ENCODE measurements at places on chromosomes 12 and 14. TPM values are rescaled to one million over a fixed set of nuclear protein-coding genes. Genes with fewer than 3 reads are reported as not detected.

INSM2 gene
- not detected for total RNA-seq

CTSG gene
- total RNA-seq, result not detected

NUDT4 gene
- 37.8 TPM for total RNA-seq

ERP29 gene
- total RNA-seq, result 41.9 TPM

MYF6 gene
- not detected for total RNA-seq

BEST3 gene
- total RNA-seq, result not detected

ANAPC5 gene
- total RNA-seq, result 188 TPM

LRTM2 gene
- total RNA-seq, result not detected

DLGAP5 gene
- total RNA-seq, result 33.8 TPM

GPR162 gene
- total RNA-seq, result 0.73 TPM

PRICKLE1 gene
- 14.0 TPM for total RNA-seq

CIDEB gene
- total RNA-seq, result 2.2 TPM

G2E3 gene
- 30.7 TPM for total RNA-seq

C14orf39 gene
- total RNA-seq, result not detected

FAM90A1 gene
- total RNA-seq, result 0.20 TPM

POTEG gene
- total RNA-seq, result not detected

NPFF gene
- not detected for total RNA-seq

KRT82 gene
- total RNA-seq, result not detected

EXOC3L4 gene
- not detected for total RNA-seq

BMAL2 gene
- total RNA-seq, result 38.7 TPM

HCFC2 gene
- 15.4 TPM for total RNA-seq

KLRF2 gene
- total RNA-seq, result not detected

TAS2R19 gene
- 5.5 TPM for total RNA-seq

KRT80 gene
- total RNA-seq, result under 0.01 TPM

FAM181A gene
- total RNA-seq, result not detected

FAM222A gene
- under 0.01 TPM for total RNA-seq

DIO2 gene
- total RNA-seq, result under 0.01 TPM

DHRS2 gene
- total RNA-seq, result 0.37 TPM

B4GALNT1 gene
- under 0.01 TPM for total RNA-seq

FITM1 gene
- 0.37 TPM for total RNA-seq

TCTN2 gene
- total RNA-seq, result 13.6 TPM

HRK gene
- total RNA-seq, result under 0.01 TPM

RERGL gene
- total RNA-seq, result not detected

DTX1 gene
- total RNA-seq, result 0.73 TPM

HOXC6 gene
- total RNA-seq, result 3.7 TPM
